Fibroblast of skin of back (primary cell): ENCODE measurements at places on chromosomes 4 and X.

DNA sequence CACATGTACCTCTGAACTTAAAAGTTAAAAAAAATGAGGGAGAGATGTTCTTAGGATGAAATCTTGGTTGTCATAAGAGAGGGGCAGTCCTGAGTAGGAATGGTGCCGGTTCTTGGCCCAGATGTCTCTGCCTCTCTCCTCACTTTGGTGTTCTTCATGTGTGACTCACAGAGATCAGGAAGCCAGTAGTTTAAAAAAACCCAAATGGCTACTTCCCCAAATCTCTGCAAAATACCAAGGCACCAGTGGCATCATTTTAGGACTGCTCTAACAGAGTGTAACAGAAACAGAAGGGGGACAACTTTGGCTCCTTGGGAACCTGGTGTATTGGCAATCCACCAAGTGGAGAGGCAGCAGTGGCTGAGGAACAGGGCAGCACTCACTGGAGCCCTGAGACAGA is 116.8 kb downstream of the SCD5 start:
- no peak for DNase-seq

DNA sequence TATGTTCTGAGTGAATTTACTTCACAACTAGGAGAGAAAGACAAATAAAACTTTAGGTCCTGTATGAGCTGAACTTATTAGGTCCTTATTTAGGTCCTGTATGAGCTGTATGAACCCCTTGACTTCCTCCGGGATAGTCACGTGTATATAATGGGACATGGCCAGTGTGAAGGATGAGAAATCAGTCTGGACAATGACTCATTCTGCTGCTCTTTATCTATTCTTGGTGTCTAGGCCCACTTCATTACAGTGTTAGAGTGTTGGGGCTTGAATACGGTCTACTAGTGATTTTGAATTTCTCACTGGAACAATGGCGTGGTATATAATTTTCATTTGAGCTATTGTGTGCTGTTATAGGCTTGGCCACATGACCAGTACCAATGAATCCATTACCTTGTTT is 21.9 kb downstream of the STK26 start:
- DNase-seq = no peak

GRCh38 chr4:137677863-137678262 is 145.6 kb upstream of the PCDH18 start:
- peak; percentile 92 for DNase-seq

GRCh38 chr4:18052158-18052557 is 30.6 kb upstream of the LCORL start:
- no peak for DNase-seq

GRCh38 chr4:1285790-1286553 is 3.7 kb upstream of the MAEA start:
- DNase-seq = peak; percentile 40

- no peak for DNase-seq
Measured at GRCh38 chrX:34338046-34338445, 205.9 kb upstream of the FAM47A start.

- no peak for DNase-seq
Measured at GRCh38 chr4:90586799-90587198, 459.6 kb downstream of the CCSER1 start.

GRCh38 chrX:155071694-155072280 is 479 bp downstream of the BRCC3 start:
- no peak for DNase-seq

DNA sequence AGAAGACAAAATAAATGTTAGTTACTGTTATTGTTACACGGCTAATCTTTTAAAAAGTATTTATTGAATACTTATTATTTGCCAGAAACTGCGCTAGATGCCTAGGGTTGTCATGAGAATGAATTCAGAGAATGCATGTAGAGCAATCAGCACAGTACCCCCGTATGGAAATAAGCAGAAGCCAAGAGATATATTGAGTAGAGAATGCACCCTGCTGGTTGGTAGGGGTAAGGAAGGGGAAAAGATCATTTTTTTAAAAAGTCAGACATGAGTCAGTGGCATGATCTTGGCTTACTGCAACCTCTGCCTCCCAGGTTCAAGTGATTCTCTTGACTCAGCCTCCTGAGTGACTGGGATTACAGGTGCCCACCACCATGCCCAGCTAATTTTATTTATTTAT is 13.1 kb upstream of the DRP2 start:
- DNase-seq = peak; percentile 63

DNA sequence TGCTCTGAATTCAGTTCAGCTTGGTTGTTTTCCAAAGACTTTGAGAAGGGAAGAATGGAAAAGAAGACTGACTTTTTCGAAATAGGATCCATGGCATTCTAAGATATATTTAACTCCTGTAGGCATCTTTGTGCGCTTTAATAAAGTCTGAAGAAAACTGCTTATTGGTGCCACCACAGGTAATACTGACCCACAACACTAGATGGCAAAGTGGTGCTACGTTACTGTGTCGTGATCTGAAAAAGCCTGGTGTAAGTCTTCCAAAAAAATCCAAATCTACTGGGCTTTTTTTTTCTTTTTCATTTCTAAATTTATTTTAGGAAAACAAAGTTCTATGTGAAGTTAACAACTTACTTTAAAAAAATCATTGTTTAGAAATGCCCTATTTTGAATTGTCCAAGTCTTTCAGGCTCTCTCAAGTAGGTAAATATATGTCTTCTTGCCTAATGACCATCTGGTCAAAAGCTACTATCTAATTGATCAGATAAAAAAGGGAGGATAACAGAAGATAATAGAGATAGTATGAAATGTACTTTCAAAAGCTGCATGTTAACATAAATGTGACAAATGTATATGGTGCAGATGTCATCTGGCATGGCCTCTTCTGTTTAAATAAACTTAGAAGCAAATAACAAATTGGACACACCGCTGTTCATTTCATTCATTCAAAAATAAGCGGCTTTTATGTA is 47.0 kb upstream of the MID1IP1 start:
- peak; percentile 43 for DNase-seq

- no peak for DNase-seq
Measured at GRCh38 chrX:153816831-153817690, 13.3 kb downstream of the PDZD4 start.

DNA sequence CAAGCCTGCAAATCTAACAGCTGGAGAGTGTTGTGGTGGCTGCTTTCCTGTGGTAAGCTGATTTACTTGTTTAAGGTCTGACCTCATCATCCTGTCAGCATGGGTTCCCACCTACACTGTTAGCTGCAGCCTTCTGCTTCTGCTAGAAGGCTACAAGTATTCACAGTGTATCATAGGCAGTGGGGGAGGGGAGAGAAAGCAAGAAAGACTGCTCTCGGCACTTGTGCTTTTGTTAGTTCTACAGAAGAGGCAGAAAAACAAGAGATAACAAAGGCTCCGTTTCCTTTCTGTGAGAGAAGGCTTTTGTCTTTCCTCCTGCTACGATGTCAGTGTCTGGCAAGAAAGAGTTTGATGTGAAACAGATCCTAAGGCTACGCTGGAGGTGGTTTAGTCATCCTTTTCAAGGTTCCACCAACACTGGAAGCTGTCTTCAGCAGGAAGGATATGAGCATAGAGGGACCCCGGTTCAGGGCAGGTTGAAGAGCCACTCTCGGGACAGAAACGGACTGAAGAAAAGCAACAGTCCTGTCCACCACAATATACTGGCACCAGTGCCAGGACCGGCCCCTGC is at the start of gene KLHL4:
Gene KLHL4 (plus strand): TSS at position 232 of the 571 bp plus-strand sequence. CDS start 92 bp downstream, at position 324.
- peak; percentile 41 for DNase-seq

- DNase-seq = no peak
Measured at GRCh38 chr4:3363411-3364141, 70.8 kb downstream of the RGS12 start.

DNA sequence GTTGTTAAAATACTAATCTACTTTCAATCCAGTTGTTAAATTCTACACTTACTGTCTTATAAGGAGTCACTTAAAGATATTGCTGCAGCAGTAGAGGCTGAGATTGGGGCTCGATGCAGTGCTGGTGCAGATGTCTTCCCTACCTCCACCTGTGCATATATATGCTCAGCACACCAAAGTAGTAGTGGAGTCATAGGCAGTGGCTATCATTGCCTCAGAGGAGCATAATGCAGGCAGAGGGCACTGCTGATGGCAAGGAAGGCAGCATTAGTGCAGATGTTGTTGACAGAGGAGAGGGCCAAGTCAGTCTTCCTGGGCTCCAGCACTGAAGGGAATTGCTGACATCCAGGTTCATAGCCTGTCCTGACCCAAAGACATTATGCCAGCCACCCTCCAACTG is 35.1 kb downstream of the INPP4B start:
- no peak for DNase-seq

- peak; percentile 4 for DNase-seq
Measured at GRCh38 chrX:106791495-106791894, 11.0 kb upstream of the TBC1D8B start.

DNA sequence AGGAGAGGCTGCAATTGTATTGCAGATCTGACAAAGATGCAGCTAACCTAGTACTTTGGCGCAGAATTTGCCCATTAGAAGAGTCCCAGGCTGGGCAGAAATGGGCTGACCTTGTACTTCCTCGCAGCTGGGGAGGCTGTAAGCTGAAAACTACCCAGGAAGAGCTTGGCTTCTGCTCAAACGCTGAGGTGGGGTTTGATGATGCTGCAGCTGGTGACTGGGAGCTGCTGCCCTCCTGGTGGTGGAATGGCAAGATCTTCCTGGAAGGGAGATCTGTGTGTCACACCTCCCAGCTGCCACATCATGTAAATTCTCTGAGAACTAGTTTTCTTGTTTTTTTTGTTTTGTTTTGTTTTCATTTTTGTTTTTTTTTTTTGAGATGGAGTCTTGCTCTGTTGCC is 17.4 kb downstream of the CCNG2 start:
- DNase-seq = peak; percentile 30

DNA sequence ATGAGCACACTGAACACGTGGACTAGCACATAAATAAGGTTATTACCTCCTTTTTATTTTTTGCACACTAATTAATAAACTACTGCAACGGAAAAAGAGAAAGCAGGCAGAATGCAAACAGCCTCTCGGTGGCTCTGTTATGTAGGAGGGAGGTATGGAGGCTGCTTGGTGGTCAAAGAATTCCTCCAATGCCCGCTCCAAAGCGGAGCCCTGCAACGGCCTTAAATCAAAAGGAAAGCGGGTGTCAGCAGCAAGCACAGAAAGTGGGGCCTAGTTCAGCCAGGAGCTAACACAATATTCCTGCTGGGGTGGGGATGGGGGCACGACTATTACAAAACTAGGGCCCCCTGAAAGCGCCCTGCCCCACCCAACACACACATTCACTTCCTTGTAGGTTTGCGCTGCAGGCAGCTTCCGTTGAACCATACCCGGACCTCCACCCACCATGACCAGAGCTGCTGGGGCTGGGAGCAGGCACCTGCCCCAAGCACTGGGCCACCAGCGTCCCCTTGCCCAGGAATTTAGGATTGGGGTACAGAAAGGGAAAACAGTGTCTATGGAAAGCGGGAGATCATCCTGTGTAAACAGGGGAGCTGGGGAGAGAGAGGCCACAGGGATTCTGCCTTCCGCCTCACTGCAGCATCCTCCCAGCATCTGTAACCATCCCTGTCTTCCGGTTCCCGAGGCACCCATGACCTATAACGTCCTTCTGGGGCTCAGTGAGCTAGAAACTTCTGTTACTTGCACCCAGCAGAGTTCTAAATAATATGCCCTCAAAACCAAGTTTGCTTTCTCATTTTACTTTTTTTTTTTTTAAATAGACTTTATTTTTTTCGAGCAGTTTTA is 57.1 kb upstream of the DDX3X start:
- no peak for DNase-seq

DNA sequence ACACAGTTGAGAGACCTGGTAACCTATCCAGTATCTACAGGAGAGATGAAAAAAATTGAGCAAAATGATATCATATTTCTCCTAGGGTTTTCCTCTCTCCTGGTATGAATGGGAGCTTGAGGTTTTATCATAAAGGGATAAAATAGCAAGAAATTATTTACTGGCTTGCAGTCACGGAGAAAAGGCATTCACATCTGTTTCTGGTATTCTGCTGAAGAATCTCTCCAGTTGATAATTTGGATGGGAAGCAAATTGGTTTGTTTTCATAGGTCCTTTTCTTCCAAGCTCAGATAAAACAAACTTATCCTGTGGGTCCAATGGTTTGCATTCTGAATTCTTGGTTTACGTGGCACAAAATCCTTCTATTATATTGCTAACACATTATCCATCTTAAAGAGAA is 83.1 kb upstream of the GYPA start:
- peak; percentile 3 for DNase-seq

GRCh38 chrX:38750551-38750950 is 50.7 kb upstream of the MID1IP1 start:
- DNase-seq = no peak

- peak; percentile 95 for DNase-seq
Measured at GRCh38 chr4:17063888-17064287, 165.4 kb upstream of the LDB2 start.

GRCh38 chr4:139552517-139553307 is 3.3 kb downstream of the SETD7 start:
- peak; percentile 54 for DNase-seq

DNA sequence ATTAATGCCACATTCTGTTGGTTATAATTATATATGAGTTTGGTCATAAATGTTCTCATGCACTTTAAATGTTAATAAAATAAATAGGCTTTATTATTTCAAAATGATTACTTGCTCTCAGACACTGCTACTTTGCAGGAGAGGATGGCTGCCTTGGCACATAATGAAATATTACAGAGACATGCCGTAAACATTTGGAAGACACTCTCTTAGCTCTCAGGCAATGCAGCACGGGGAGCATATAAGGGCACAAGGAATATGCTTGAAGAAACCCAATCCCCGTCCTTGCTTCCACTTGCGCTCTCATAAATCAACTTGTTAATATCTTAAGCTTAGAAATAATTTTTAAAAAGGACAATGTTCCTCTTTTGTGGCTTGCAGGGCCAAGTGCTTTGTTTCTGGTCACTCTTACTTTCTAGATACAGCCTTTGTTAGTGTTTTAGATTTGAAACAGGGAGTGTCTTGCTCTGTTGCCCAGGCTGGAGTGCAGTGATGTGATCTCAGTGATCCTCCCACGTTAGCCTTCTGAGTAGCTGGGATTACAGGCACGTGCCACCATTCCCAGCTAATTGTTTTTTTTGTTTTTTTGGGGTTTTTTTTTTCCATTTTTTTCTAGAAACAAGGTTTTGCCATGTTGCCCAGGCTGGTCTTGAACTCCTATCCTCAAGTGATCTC is 445.0 kb downstream of the SPRY1 start:
- DNase-seq = no peak

- DNase-seq = peak; percentile 6
Measured at GRCh38 chr4:75432683-75433082, 81.5 kb downstream of the RCHY1 start.

DNA sequence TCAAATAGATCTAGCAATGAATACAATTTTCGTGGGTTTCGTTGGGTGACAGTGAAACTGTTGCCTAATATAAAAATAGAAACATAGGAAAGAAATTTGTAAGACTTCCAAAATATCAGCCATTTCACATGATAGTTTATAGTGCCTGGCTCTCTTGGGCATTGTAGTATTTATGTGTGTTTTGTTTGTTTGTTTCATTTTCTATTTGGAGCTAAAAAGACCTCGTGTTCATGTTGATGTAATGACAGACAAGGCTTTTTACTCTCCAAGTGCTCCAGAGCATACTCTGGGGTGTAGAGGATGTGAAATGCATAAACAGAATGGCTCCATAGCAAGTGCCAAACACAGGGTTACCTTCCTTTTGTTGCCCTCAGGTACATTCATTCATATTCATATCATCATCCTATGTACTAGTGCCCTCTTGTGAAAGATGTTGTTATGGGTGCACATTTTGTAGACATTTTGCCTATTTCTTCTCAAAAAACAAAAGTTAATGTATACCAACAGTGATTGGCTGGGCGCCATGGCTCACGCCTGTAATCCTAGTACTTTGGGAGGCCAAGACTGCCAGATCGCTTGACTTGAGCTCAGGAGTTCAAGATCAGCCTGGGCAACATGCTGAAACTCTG is 100.7 kb upstream of the AMOT start:
- DNase-seq = no peak

- DNase-seq = no peak
Measured at GRCh38 chr4:25913056-25913850, 767 bp upstream of the SMIM20 start.
